Activated CD4-positive, alpha-beta memory T cell treated with anti-CD3 and anti-CD28 coated beads for 36 hours (primary cell): ENCODE measurements at places on chromosomes 2 and 18.

- DNase-seq, result no peak
These were observed 650.6 kb downstream of the SLC4A3 start for GRCh38 chr2:220278022-220278421.

- no peak for DNase-seq
These were observed 17.2 kb upstream of the CABYR start for GRCh38 chr18:24121625-24122024.

DNA sequence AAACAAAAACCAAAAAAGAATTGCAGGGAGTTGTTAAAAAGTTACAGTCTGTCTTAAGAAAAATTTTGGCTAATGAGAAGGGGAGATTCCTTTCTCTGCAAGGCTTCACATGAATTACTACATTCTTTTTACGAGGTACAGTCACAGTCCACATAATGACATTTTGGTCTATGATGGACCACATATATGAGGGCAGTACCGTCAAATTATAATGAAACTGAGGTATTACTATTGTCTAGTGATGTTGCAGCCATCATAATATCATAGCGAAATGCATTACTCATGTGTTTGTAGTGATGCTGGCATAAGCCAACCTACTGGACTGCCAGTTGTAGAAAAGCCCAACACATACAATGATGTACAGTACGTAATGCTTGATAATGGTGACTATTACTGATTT is 12.5 kb downstream of the SERPINB7 start:
- DNase-seq, result no peak

- DNase-seq, result no peak
These were observed 140.5 kb downstream of the ASB1 start for GRCh38 chr2:238567067-238567855.

DNA sequence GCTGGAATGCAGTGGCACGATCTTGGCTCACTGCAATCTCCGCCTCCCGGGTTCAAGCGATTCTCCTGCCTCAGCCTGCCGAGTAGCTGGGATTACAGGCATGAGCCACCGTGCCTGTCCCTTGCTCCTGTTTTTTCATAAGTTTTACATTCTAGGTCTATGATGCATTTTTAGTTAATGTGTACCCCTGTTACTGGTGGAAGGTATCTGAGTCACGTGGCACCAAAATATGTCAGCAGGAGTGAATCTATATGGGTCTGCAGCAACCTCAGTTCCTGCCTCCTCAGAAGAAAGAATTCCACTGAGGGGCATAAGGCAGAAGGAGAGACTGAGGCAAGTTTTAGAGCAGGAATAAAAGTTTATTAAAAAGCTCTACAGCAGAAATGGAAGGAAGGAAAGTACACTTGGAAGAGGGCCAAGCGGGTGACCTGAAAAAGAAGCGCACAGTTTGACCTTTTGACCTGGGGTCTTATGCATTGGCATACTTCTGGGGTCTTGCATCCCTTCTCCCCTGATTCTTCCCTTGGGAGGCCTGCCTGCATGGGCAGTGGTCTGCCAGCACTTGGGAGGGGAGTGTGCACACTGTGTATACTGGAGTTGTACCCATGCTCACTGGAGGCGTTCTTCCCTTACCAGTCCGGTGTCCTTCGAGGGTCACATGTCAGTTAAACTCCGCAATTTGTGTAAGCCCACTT is 1.1 kb upstream of the MFSD2B start:
- DNase-seq, result no peak

- no peak for DNase-seq
These were observed 20.4 kb downstream of the DSG4 start for GRCh38 chr18:31396796-31397612.

- no peak for DNase-seq
These were observed 16.6 kb upstream of the STK17B start for GRCh38 chr2:196187898-196188458.

DNA sequence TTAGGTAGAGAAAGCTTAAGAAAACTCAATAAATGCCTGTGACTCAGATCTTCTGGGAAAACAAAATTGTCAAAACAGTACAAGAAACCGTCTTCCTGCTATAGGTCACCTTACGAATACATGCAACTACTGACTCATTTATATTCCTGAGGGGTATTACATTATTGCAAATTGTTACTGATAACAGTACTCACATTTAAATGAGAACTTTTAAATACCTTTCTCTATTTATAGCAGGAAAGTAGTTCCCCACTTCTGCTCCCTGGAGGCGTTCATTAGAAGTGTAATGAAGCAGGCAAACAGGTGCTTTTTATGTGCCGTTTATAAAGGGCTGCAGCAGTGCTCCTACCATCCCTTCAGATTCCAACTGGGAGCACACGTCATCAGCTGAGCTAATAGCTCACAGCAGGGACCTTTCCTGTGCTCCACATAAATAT is 65.1 kb upstream of the RPRM start:
- peak; percentile 13 for DNase-seq

GRCh38 chr2:144332356-144333142 is 187.4 kb downstream of the ZEB2 start:
- peak; percentile 92 for DNase-seq

- DNase-seq, result no peak
These were observed 56.9 kb downstream of the WDSUB1 start for GRCh38 chr2:159229476-159230144.

DNA sequence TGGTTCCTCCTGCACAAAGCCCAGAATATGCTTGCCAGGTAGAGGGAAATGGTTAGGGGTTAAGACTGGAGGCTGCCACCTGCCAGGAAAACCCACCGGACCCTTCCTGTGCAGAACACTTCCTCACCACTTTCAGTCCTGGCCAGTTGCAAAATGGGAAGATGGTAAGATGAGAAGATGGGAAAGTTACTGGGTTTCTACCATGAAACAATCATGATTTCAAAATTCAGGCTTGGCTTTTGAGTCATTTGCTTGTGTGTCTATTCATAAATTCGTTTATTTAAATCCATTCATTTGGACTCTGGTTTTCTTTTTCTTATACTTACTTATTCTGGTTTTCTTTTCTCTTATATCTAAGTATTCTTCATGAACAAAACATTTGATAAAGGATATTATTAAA is 7.2 kb downstream of the BMP10 start:
- no peak for DNase-seq

- no peak for DNase-seq
These were observed 173.0 kb upstream of the REV1 start for GRCh38 chr2:99662761-99663341.

DNA sequence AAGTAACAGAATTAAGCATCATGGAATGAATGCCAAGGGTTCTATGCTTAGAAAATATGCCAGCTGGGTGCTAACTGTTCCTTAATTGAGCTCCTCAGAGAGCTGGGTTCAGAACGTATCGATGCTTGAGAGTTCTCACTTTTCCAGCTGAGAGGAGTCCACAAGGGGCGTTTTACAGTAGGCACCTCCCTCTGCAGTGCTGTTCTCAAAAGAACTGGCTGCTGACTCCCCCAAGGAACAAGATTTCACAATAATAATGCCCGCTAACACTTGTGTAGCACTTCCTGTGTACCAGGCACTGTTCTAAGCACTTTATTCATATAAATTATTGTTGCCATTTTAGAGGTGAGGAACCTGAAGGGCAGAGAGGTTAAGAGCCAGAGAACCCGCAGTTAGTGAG is 18.1 kb upstream of the TMEM237 start:
- no peak for DNase-seq

GRCh38 chr2:65767946-65768345 is 335.5 kb upstream of the SPRED2 start:
- no peak for DNase-seq

DNA sequence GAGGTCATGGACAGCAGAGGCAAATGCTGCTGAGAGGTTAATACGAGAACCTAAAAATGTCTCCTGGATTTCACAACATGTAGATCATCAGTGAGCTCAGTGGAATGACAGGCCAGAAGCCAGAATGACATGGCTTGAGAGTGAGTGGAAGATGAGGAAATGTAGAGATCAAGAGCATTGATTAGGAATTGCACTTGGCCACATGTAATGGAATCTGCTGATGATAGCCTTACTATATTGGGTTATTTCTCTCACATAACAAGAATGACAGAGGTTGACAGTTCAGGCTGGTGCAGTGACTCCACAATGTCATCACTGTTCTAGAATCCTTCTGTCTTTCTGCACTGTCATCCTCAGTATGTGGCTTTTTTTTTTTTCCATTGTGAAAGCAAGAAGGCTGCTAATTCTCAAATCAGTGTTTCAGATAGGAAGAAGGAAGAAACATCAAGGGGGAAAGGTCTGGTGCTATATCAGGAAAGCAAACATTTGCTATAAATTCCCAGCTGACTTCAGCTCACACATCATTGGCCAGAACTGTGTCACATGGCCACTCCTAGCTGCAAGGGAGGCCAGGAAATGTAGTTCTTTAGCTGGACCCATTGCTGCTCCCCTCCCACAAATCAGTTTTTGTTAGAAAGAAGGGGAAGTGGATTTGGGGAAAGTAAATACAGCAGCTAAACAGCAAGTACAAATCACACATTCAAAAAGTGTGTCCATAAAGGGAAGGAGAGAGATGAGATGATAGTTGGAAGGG is 127.2 kb downstream of the FAM161A start:
- DNase-seq, result no peak

- DNase-seq, result no peak
These were observed 68.1 kb downstream of the GNAL start for GRCh38 chr18:11757084-11757590.

- DNase-seq, result no peak
These were observed 99.9 kb upstream of the LINC00305 start for GRCh38 chr18:64248836-64249235.

DNA sequence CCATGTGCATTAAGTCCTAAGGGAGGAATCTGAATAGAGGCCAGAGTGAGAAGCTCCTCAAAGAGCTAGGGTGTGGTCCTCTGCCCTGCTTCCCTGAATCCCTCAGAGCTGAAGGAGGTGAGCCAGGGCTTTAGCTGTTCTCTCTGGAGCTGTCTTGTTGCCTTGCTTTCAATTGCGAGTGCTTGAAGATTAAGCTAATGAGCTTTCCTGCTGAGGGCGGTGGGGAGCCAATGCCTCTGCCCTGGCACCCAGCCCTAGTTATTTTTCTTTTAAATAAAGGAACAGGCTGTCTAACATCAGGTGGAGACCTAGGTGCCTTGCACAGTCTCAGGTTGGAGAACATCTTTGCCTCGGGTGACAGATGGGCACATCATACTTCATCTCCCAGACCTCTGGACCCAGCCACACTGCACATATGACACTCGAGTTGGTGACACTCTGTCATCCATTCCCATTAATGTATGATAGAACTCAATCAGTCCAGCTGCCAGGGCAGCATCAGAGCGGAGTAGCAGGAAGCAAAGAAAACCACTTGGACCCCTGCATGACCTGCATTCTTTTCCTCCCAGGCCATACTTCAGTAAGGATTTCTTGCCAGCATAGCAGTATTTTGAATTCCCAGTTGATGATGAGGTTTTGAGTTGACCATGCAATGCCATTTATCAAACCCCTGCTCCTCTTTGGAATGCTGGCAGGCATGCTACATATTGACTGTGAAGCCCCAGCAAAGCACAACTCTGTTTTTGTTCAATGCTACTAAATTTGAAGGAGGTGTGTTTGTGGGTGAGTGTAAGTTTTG is 292.7 kb downstream of the RNF144A start:
- DNase-seq, result no peak

- DNase-seq, result no peak
These were observed 172.4 kb upstream of the GULP1 start for GRCh38 chr2:188119112-188119838.

GRCh38 chr2:28620801-28621171 is 124.9 kb downstream of the PLB1 start:
- DNase-seq, result no peak

DNA sequence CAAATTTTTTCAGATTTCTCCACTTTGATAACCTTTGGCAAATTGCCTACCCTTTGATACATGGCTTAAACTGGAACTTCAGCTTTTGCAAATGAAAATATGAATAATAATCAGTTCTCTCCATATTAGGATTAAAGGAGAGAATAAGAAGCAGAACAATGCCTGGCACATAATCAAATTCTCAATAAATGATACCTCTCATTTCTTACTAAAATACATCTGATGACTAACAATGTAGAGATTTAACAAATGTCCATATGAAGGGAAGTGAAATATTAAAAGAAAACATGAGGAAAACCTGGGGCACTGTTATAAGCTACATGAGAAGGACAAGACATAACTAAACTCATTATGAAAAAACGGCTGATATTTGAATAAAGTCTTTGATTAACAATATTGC is 1103.6 kb downstream of the LRP1B start:
- DNase-seq, result no peak

DNA sequence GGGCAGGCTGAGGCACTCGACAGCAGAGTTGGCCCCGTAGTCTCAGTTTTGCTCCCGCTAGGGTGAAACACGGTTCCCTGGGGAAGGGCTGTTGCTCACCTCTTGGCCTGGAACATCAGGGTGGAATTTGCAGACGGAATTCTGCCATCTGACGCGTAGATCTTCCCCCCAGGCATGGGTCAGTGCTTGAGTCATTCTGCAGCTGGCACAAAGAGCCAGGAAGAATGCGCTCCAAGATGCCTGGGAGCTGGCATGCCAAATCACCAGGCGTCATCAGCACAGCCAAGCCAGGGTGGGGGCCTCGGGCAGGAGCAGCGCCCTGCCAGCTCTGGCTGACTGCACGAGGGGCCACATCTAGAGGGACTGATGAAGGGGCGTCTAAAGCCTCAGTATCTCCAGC is 42.7 kb downstream of the ODC1 start:
- DNase-seq, result no peak
